Ecto neural progenitor cell (in vitro differentiated cells): ENCODE measurements at places on chromosomes 7 and 10.
A peak's percentile ranks its signal among the peaks of the same experiment; 100 is the strongest.

- no peak for DNase-seq
Measured at GRCh38 chr10:45454859-45455258, 80.8 kb downstream of the ALOX5 start.

GRCh38 chr10:70954381-70955176 is 66.2 kb upstream of the PCBD1 start:
- no peak for DNase-seq

DNA sequence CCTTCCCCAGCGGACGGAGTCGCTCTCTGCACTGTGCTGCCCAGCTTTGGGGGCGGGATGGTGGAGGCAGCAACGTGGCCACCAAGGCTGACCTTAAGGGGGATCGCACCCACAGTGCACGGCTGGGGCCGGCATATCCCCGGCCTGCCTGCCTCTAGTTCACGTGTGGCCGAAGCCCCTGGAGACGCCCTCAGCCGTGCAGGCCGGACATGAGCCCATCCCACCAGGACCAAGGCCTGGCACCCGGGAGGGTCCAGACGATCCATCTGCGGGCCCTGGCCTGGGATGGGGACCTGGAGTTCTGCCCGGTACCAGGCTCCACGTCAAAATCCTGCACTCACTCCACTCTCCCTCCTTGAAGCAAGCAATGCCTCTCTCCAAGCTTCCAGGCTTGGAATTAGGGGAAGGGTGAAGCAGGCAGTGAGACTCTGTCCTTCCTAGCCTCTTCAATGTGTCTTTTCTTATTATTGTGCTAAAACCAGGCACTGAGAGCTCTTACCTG is 520.8 kb downstream of the REEP3 start:
- no peak for DNase-seq

GRCh38 chr10:96370584-96371157 is 11.9 kb upstream of the OPALIN start:
- DNase-seq, result peak; percentile 69

- DNase-seq, result no peak
Measured at GRCh38 chr7:20839196-20839735, 52.6 kb upstream of the SP8 start.

DNA sequence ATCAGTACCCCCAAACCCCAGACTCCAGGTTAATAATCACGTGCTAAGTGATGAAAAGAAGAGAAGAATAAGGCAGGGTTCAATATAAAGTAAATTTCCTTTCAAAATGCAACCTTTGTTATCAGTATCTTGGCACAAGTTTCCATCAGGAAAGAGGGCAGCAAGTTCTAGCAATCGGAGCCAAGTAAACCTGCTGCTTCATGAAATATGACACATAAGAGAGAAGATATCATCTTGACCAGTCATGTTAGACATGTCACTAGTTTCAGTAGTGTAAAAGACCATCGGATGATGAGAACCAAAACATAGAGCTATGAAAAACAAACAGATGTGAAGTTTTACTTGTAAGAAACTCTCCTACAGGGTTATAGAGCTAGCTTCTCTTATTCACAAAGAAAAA is 44.0 kb downstream of the AASS start:
- no peak for DNase-seq

- DNase-seq, result no peak
Measured at GRCh38 chr7:25739143-25739542, 412.9 kb upstream of the NFE2L3 start.

GRCh38 chr7:3747467-3747866 is 446.4 kb downstream of the SDK1 start:
- no peak for DNase-seq

DNA sequence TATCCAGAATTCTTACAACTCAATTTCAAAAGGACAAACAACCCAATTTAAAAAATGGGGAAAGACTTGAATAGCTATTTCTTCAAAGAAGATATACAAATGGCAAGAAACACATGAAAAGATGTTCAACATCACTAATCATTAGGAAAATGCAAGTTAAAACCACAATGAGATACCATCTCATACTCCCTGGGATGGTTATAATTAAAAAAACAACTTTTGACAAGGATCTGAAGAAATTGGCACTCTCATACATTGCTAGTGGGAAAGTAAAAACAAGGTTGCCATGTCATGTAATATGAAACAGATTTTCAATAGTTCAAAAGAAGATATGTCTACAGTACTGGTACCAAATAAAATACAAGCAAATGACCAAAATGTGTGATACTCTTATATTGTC is 9.0 kb downstream of the OAT start:
- DNase-seq, result no peak

GRCh38 chr10:79402951-79403350 is 42.5 kb downstream of the ZCCHC24 start:
- DNase-seq, result no peak

DNA sequence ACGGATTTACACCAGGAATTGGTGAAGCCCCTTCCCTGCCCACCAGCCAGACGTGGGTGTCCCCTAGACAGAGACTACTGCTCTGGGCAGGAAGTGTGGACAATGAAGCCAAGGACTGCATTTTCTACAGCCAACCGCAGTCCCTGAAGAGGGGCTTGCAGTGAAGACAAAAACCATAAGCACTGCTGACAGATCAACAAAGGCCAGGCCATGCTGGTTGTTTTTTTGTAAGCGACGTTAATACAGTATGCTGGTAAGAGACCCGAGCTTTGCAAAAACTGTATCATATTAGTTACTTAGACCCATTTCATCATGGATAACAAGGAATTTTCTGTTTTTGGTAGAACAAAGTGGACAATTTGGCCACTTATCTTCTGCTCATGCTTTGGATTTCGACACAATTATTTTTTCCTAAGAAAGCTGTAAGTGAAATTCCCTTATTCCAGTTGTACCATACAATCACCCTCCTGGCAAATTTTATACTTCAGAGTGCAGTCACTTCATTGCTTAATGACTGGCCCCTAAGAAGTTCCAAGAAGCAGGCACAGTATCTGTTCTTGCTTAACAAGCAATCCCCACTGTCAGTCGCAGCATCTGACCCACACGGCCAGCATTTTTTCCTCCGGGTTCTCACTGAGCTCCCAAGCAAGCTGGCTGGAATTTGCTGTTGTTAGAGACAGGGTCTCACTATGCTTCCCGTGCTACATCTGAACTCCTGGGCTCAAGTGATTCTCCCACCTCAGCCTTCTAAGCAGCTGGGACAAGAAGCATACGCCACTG is 163.5 kb downstream of the PARD3 start:
- no peak for DNase-seq

GRCh38 chr10:95282107-95282506 is 8.7 kb downstream of the PDLIM1 start:
- no peak for DNase-seq

GRCh38 chr7:69953136-69954067 is 355.1 kb downstream of the AUTS2 start:
- no peak for DNase-seq

DNA sequence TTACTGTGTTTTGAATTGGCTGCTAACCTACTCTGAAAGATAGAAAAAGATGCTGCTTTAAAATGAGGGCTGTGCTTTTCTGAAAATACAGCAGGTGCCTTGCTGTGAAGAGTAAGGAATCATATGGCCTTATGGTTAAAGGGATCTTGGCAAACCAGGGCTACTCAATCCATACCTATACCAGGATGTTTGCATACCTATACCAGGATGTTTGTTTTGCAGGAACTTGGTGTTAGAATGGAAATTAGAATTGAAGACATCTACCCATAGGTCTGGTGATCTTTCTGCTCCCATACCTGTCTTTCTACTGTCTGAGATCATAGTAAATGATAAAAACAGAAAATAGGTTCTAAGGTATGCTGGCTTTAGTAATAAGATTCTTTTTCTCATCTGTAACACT is 200.2 kb upstream of the C7orf33 start:
- DNase-seq, result no peak

GRCh38 chr10:101840741-101841453 is 2.7 kb downstream of the KCNIP2 start:
- DNase-seq, result peak; percentile 92

- DNase-seq, result no peak
Measured at GRCh38 chr10:88995156-88995876, 4.7 kb downstream of the FAS start.

DNA sequence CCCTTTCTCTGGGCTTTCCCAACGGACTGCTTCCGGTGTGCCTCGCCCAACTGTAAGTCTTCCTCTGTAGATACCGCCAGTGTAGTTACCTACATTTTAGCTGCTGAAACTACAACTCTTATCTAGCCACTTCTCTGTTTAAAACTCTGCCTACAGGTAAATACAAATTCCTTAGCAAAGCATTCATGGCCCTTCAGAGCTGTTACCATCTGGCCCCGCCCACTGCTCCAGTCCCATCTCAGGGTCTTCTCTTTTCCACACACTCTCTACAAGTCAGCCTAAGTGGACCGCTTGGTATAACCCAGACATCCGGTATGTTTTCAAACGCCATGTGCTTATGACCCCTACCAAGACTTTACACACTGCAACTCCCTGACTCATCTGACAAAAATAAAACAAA is 41.0 kb upstream of the LAMB4 start:
- DNase-seq, result no peak

DNA sequence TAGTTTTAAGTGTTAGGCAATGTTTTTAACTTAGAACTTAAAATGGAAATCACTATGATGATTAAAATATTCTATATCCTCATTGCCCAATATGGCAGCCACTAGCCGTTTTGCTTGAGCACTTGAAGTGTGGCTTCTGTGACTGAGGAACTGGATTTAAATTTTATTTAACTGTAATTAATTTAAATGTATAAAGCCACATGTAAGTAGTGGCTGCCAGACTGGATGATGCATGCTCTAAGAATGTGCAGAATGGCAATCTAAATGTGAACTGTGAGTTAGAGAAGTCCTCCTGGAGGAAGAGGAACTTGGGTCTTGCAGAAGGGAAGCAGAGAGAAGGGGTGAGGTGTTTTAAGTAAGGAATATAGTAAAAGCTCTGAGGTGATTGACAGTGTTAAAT is 451.4 kb downstream of the SUGCT start:
- DNase-seq, result no peak
